CD8-positive, alpha-beta memory T cell (primary cell): ENCODE measurements at places on chromosomes 4 and X.

GRCh38 chr4:2478229-2478628 is 9.3 kb downstream of the RNF4 start:
- no peak for DNase-seq

DNA sequence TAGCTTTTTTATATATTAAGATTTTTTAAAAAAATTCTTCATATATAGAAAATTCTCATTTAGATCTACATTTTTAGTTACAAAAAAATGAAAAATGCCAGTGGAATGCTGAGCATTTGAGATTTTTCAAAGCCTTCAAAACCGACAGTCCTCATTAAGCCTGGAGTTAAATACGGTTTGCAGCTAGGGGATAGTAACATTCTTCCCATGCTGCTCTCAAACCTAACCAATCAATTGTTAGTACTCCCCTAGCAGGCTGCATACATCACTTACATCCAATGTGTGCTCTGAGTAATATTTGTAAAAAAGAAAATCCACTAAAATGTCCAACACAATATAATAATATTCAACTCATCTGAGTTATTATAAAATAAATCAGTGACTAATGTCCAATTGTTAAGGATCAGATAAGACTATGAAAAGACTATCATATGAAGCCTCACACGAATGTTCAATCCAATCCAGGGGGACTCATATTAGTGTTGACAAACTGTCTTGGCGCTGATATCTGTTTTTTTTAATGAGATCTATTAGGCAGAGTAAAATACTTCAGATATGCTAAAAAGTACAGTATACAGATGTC is 227.6 kb upstream of the MAB21L2 start:
- no peak for DNase-seq

DNA sequence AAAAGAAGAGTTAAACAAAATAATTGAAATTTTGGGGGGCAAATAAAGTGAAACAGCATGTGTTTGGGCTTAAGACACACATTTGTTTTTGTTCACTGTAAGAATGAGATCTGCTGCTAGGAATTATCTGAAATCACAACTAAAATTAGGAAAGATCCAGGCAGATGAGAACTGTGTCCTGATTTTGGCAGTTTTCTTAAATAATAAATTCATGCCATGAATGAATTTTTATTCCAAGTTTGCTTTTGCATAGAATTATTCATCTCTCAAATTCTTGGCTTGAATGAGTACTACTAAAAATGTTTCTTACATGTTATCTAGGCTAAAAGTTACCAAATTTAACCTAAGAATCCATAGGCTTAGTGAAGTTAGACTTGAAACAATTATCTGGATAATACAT is 321.7 kb downstream of the ANK2 start:
- DNase-seq: no peak

GRCh38 chr4:110629214-110629754 is 6.4 kb upstream of the PITX2 start:
- DNase-seq: no peak

- DNase-seq: no peak
Observed at GRCh38 chrX:81414630-81415029, 212.7 kb downstream of the SH3BGRL start.

DNA sequence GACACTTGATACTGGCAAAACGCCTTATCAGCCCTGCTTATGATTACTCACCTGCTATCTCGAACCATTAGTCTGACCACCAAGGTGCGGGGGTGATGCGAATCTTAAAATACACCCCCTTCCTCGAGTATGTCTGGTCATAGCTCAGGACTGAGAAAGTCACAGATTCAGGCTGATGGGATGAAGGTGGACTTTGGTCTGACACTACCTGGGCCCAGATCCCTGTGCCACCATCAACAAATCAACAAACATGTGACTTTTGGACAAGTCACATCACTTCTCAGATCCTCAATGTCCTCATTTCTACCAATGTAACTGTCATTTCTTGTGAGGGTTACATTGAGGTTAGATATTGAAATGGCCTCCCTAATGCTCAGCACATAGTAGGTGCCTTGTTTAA is 9.8 kb upstream of the MSN start:
- DNase-seq: no peak
